ENCODE measurements at places on chromosomes 6 and 20. TPM values are rescaled to one million over a fixed set of nuclear protein-coding genes. Genes with fewer than 3 reads are reported as not detected.

The FNDC1 gene
- 0.02 TPM for total RNA-seq

The PKHD1 gene
- total RNA-seq, result not detected

The TMEM151B gene
- total RNA-seq, result not detected

The BMP7 gene
- 0.12 TPM for total RNA-seq

The FAM184A gene
- 9.0 TPM for total RNA-seq

The TCF15 gene
- total RNA-seq, result not detected

The GLP1R gene
- not detected for total RNA-seq

The RSPO3 gene
- total RNA-seq, result not detected

The UNC5CL gene
- total RNA-seq, result 0.93 TPM

The RUNX2 gene
- 12.7 TPM for total RNA-seq

The RAET1L gene
- not detected for total RNA-seq

The GSTA3 gene
- total RNA-seq, result not detected

The JAG1 gene
- total RNA-seq, result 1.3 TPM

The CSNK2A1 gene
- total RNA-seq, result 185 TPM

The TMEM63B gene
- total RNA-seq, result 17.0 TPM

The SAPCD1 gene
- 16.7 TPM for total RNA-seq

The TMC2 gene
- total RNA-seq, result not detected

The KIAA0408 gene
- total RNA-seq, result 16.9 TPM

The HLA-A gene
- 1,503 TPM for total RNA-seq

The OR2B6 gene
- total RNA-seq, result not detected

The EBF4 gene
- total RNA-seq, result 12.3 TPM

The PREP gene
- total RNA-seq, result 55.9 TPM

The SLC17A1 gene
- total RNA-seq, result not detected

The IMPG1 gene
- not detected for total RNA-seq

The MYMX gene
- total RNA-seq, result not detected

The KPNA5 gene
- 7.6 TPM for total RNA-seq

The RFX6 gene
- total RNA-seq, result not detected

The SIGLEC1 gene
- not detected for total RNA-seq

The TNNC2 gene
- total RNA-seq, result not detected

The MDFI gene
- not detected for total RNA-seq

The MICA gene
- 11.5 TPM for total RNA-seq

The NNAT gene
- 0.29 TPM for total RNA-seq

The ADAM33 gene
- total RNA-seq, result not detected

The GSTA2 gene
- not detected for total RNA-seq

Data from activated T-helper 1 cell treated with anti-CD3 and anti-CD28 coated beads, Interleukin-12 subunit alpha, Interleukin-12 subunit beta, Interleukin-2, Interleukin-4 antibody, amounts not matched to agents 30 ng/mL and 10 ng/mL and 1 ng/mL, durations not matched to agents 14 hours and 24 hours and 36 hours (primary cell).